Activated CD8-positive, alpha-beta memory T cell treated with anti-CD3 and anti-CD28 coated beads, Interleukin-2, amount 50 U/mL, for 48 hours (primary cell): ENCODE measurements at places on chromosomes 2 and 18.

DNA sequence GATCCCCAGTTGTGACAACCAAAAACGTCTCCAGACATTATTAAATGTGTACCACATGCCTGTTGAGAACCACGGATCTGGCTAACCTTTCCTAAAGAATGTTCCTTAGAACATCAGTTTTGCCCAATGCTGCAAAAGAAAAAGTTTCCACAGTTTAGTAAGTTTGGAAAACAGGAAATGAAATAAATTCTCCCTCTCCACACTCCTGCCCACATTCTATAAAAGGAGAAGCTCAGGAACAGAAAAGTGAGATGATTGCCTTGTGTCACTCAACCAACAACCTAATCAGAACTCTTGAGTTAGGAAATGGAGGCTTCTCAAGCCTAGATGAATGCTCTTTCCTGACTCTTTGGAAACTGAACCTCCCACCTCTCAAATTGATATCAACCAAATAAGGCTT, 56.1 kb upstream of the NFE2L2 start:
- DNase-seq = no peak

GRCh38 chr2:65431421-65432226, 775 bp downstream of the SPRED2 start:
- DNase-seq = peak; percentile 74

DNA sequence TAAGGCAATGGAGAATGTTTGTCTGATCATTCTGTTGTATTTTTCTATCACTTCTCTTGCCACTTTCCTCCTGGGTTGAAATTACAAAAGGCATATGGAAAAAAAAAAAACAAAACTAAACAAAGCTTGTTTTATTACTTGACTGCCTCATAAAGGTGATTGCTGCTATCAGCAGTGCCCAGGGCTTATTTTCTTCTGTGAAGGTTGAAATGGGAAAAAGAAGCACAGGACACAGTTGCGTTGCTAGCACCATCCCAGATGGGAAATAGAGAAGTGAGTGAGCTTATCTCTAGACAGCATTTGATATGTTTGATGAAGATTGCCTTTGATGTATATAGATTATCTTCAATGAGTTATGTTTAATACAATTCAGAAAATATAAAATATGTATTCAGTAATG, 633.8 kb upstream of the ZNF804A start:
- no peak for DNase-seq

DNA sequence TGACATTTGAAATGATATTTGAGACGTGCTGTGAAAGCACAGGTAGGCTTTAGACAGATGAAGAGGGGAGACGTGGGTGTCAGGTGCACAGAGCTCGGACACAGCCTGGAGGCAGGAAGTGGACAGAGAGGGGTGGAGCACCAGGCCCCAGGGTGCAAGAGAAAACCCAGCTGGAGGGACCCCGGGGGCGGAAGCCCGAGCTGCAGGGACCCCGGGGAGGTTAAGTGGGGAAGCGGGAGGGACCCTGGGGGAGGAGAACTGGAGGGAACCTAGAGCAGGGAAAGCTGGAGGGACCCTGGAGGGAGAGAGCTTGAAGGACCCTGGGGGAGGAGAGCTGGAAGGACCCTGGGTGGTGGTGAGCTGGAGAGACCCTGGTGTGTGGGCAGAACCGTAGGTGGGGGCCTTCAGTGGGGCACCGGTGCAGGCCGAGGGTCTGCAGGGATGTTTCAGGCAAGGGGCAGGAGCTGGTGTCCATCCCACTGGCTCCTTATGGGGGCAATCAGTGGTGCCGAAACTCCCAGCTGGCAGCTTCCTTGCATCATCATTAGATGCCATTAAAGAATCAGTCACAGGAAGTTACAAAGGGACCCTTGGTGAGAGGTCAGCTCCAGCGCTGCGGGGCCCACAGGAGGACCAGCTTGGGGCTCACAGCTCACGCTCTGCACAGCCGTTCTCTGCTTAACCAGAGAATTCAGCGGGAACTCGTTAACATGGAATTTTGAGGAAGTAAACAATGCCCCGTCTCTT, 246.6 kb downstream of the EIPR1 start:
- DNase-seq = no peak

DNA sequence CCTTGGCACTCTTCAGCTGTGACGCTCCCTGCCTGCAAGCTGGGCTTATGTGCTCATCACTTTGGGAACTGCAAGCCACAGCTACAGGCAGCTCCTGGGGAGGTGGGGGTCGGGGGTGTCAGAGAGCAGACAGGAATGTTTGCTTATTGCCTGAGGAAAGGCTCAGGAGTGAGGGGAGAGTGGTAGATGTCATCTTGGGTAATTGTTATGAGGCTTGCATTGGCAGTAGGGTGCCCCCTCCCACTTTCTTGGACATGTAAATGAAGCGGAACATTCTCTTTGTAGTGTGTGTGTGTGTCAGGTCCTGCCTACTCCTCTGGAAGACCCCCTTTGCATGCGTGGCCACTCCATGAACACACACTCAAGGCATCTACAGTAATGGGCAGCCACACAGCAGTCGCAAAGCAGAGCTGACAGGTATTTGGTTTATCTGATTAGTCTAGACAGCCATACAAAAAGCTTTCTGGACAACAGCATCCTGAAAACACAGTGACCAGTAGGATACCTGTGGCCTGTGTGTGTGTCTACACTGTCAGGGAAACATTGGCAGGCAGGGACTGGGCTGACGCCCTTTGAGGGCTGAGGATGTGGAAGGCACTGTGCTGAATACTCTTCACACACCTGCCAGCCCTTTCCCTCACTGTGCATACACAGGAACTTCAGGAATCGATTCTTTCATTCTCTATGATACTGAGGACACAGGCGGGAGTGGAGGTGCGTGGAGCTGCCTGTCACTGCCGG, 17.1 kb upstream of the MC2R start:
- no peak for DNase-seq

GRCh38 chr18:8982416-8983183, 119.9 kb upstream of the NDUFV2 start:
- DNase-seq = no peak

DNA sequence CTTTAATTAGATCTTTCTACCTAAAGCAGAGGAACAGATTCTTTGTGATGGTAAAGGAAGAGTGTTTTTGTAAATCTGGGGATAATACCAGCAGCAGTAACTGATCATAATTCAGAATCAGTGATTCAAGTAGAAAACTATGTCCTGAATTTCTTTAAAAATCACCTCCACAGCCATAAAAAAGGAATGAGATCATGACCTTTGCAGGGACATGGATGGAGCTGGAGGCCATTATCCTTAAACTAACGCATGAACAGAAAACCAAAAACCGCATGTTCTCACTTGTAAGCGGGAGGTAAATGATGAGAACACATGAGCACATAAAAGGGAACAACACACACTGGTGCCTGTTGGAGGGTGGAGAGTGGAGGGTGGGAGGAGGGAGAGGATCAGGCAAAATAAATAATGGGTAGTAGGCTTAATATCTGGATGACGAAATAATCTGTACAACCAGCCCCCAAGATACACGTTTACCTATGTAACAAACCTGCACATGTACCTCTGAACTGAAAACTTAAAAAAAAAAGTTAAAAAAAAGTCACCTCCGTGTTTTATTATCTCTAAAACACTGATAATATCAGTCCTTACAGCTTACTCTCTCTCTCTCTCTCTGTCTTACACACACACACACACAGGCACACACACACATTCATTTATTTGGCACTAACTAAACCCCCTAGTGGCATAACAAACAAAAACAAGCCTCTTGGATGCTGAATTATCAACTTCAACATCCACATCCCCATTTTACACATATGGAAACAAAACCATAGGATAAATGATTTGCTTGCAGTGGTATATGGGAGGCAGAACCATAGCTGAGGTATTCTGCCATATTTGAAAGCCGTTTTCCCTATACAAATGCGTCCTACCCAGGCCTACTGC, 1.4 kb downstream of the TM4SF20 start:
- DNase-seq = no peak

DNA sequence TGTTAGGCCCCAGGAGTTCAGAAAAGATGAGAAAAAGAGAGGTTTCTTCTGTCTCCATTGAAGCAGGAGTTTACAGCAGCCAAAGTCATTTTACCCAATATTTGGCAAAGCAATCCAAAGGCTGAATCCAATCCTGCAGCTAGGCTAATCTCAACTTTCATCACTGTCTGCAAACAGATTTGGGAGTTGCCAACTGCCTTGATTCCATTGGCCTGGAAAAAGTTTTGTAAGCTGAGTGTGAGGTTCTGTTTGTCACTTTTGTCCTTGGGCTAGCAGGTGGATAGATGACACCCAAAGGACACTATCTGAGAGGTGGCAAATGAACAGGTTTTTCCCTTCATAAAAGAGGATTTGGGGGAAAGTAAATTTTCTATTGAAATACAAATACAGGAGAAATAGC, 56.6 kb upstream of the SETBP1 start:
- DNase-seq = no peak

GRCh38 chr2:105125428-105125827, 87.6 kb downstream of the MRPS9 start:
- DNase-seq = no peak

- peak; percentile 32 for DNase-seq
Observed at GRCh38 chr2:239802185-239802649, 222.9 kb downstream of the NDUFA10 start.

DNA sequence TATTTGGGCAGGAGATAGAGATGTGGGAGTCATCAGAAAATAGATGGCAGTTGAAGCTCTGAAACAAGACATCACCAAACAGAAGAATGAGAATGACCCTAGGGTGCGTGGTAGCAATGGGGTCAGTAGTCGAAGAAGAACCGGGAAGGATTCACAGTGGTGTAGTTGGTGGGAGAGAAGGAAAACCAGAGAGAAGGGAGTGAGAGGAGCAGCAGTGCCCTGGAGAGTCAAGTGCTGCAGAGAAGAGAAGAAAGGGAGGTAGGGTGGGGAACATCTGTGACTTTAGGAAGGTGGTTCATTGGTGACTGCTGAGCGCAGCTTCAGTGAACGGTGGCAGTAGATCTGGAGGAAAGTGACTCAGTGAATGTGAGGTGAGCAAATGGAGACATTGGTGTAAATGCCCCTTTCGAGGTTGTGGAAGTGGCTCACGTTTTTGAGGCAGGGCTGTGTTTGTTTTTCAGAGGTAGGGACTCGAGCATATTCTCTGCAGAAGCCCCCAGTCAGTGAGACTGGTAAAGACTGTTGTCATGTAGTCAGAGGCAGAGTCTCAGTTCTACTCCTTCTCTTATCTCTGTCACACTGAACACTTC, 36.4 kb downstream of the CDC42EP3 start:
- DNase-seq = peak; percentile 66

DNA sequence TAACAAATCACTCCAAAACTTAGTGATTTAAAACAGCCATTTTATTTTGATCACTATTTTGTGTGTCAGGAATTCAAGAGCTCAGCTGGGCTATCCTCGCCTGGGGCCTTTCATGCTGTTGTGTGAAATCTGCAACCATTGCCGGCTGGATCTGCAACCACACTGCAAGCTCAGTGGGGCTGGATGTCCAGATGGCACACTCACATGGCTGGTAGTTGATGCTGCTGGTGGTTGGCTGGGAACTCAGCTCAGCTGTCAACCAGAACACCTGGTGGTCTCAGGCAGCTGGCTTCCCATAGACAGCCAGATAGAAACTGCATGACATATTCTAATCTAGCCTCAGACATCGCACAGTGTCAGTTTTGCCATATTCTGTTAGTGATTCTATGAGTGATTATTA, 30.6 kb upstream of the AP1S3 start:
- no peak for DNase-seq

- no peak for DNase-seq
Observed at GRCh38 chr18:63152096-63152495, 167.5 kb downstream of the BCL2 start.

DNA sequence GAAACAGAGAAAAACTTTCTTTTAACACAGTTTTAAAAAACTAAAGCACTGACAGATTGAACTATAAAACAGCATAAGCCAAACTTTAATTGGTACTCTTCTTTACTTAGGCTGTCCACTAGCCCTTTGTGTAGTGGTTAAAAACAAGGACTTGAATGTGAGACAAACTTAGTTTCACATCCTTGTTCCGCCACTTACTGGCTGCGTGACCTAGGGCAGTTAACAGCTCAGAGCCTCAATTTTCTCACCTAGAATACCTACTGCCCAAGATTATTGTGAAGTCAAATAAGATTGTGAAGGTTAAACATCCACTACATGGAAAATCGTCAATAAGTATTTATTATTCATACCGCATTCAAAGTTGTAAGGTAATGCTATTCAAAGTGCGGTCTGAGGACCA, 2.0 kb downstream of the WDR35 start:
- DNase-seq = no peak

- DNase-seq = peak; percentile 83
Observed at GRCh38 chr2:112706170-112706664, 14.6 kb upstream of the NT5DC4 start.

GRCh38 chr2:209425471-209426071, 1.7 kb downstream of the MAP2 start:
- DNase-seq = no peak

- DNase-seq = no peak
Observed at GRCh38 chr2:10357193-10358169, 54.8 kb downstream of the HPCAL1 start.

GRCh38 chr2:238900511-238900910, 52.6 kb downstream of the TWIST2 start:
- DNase-seq = no peak

GRCh38 chr18:55345103-55345950, 242.7 kb downstream of the TCF4 start:
- DNase-seq = no peak

DNA sequence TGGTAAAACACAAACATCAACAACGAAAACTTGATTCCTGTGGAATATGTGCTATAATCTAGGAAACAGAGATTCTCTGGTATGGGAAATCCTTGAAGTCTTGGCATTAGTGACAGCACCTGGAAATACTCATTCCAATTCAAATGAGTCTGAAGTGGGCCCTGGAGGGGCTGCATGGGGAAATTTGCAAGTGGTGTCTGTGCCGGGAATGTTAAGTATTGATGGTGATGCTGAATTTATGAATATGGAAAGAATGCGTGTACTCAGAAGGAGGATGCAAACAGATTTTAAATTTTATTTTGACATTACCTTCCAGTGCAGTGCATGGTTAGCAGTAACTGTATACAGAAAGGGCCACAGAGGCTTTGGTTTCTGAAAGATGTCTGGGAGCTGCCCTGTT, 37.2 kb downstream of the PTPRM start:
- no peak for DNase-seq

DNA sequence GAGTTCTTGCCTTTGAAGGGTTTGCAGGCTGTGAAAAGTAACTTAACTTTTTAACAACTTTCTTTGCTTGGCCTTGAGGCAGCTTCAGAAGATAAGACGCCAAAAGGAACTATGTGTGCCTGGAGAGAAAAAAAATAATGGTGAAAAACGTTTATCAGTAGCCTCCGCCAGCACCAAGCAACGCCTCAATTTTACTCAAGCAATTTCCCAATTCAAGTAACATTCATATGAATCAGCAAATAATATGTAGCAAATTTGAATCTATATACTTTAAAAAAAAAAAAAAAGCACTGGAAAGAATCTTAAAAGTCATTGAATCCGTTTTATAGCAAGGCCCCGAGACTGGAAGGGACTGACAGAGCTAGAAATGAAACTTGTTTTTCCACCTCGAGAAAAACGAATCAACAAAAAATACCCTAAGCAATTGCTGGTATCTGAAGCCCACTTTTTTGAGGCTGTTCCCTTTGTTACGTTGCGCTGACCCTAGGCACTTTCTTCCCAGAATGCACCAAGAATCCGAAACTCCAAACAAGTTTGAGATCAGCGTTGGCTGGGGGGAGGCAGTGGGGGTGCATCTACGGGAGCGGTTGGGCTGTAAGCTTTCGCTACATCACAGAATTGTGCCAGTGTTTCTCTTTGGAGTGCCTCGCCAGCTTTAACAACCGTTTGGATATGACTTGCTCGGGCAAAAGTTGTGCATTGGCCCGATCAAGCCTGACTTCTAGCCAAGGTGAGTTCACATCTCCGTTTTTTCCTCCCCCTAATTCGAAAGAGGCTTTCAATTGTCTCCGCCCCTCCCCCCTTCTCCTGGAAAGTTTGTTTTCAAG, 2.7 kb upstream of the TGIF1 start:
- DNase-seq = peak; percentile 65
